Dorsolateral prefrontal cortex (tissue), 122 donors: ENCODE measurements at places on chromosomes 12 and 14.

DNA sequence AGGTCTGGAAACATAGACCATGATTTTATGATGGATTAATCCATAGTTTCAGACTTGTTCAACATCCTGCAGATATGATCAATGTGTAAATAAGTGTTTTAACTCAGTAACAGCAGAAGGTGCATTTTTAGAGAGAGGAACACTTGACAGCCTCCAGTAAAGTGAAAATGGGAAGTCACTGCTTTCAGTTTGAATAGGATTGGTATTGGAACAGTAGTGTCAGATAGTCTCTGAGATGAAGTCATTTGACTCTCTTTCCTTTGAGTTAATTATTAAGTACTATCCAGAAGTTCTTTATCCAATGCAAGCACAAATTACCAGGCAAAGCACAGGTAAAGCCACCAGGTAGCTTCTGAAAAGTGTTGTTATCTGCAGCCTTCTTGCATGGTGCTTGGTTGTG, 14.5 kb upstream of the NAV3 start:
- no peak for DNase-seq

DNA sequence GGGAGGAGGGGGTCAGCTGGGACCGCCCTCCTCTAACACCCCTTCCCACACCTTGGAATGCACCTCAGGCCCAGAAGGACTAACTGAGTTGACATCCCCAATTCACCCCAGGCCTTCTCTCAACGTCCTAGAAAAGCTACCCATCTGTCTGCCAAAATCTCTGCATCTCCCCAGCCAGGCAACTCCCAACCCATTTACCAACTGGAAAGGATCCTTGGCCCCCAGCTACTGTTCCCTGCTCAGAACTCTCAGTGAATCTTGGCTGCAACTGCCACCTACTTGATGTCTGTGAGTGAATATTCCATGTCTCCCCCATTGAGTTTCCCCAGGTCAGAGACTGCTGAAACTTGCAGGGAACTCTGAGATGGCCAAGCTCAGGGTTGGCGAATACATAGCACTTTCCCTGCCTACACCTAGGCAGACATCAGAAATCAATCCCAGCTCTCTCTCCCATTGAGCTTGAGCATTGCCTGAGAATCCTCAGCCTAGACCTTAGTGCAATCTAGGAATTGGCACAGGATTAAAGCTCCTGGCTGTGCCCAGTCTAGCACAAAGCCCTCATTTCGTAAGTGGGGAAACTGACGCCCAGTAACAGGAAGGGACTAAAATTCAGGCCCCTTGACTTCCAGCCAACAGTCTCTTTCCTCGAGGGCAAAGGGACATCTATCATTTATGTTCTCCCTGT, 71.9 kb upstream of the NCOR2 start:
- no peak for DNase-seq

GRCh38 chr14:36173161-36173560, 3.4 kb downstream of the PTCSC3 start:
- DNase-seq = no peak

DNA sequence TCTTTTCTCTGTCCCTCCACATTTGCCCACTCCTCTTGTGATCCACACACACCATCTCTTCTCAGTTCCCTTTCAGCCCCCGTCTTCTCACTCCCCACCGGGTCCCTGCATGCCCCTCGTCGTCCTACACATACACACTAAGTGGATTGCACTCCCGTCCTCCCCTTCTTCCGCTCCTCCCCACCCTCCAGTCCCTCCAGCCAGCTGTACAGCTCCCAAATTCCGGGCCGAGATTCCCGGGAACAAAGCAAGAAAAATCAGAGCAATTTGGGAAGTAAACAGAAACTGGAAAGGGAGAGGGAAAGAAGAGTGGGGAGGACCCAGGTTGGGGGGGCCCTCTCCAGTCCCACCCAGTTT, 282 bp upstream of the IGFBP6 start:
- DNase-seq = peak; percentile 34

- DNase-seq = no peak
These were observed 636.6 kb downstream of the MED13L start for GRCh38 chr12:115640929-115641328.

DNA sequence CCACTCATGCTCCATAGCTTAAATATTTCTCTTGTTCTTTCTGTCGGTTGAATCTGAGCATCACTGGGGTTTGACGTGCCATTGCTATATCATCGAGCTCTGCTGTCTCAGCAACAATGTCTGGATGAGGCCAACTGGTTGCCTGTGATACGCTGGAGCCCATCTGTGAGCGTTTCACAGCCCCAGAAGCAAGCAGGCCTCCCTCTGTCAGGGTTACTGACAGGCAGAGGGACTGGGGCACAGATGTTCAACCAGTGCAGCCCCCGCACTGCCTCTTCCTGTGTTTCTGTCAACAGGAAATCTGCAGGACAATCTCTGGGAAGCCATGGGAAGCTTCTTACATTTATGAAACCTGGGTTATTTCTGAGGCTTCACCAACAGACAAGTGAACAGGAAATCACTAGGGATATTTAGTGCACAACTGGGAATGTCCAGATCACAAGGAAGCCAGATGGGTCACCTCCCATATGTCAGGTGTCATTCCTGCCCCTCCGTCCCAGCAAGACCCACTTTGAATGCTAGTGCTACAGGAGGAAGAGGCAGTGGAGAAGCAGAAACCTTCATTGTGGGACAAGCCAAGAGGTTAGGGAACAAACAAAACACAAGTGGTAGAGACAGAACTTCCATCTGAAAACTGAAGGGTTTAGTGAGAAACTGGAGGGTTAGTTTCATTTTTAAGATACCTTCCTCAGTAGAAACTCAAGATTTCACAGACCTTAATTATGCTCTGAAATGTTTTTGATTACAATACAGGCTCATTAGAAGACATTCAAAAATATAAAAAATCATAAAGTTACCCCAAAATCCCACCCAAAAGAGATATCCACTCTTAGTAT, 24.1 kb downstream of the DMAC2L start:
- peak; percentile 54 for DNase-seq

- DNase-seq = no peak
These were observed 43.9 kb downstream of the TMTC3 start for GRCh38 chr12:88185988-88186387.

- DNase-seq = no peak
These were observed 296.0 kb downstream of the PCNX1 start for GRCh38 chr14:71203306-71203705.

DNA sequence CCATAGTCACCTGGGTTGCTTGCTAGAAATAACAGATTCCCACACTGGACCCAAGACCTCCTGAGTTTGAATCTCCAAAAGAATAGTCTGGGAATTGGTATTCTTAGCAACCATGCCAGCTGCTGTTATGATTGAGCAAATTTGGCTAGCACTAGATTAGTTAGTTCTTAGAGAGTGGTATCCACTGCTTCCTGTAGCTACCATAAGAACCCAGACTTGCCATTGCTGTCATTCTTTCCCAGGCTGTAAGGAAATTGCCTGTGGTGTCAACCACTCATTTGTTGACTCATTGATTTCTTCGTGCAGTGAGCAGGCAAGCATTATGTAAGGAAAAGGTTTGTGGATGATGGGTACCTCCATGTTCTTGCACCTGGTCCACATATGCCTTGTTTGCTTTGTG, 201.8 kb upstream of the RGS6 start:
- DNase-seq = no peak

- DNase-seq = no peak
These were observed 4.8 kb downstream of the CRACR2A start for GRCh38 chr12:3747976-3748619.

DNA sequence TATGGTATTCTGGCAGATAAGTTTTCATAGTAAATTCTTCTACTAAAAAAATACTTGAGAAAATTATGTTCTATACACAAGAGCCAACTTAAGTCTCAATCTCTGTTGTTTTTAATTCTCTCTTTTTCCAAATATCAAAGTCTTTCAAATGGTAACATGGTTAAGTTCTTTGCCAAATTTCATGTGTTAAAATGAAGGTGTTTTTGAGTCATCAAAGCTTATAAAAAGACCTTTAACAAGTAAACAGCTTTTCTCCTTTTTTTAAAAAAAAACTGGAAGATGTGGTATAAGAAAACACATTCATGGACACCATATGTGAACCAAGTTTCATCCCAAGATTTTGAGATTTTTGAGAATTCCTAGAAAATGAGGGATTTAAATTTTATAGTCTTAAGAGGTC, 111.3 kb downstream of the FOXG1 start:
- no peak for DNase-seq

GRCh38 chr12:116552773-116553373, 6.3 kb upstream of the MAP1LC3B2 start:
- no peak for DNase-seq

DNA sequence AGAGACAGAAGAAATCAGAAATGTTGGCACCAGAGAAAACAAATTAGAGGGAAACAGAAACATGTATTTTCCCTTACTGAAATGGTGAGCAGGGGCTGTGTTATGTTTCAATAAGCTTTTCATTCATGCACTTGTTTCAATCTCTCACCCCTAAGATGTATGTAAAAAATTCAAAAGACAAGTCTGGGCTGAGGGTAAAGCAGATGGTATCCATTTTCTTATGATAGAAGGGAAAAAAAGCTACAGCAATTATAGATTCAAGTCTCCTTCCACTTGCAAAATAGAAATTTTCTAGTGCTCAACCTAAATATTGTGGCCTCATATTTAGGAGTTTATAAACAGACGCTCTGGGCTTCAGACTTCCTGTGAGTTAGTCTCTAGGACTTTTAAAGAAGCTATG, 138.3 kb downstream of the ST8SIA1 start:
- no peak for DNase-seq

GRCh38 chr12:128513831-128514230, 246.9 kb downstream of the TMEM132C start:
- DNase-seq = no peak

- DNase-seq = no peak
These were observed 51.2 kb upstream of the DAAM1 start for GRCh38 chr14:59137256-59137655.

GRCh38 chr12:115374480-115375185, 690.7 kb upstream of the TBX3 start:
- no peak for DNase-seq

- DNase-seq = no peak
These were observed 1009.5 kb upstream of the TMEM132C start for GRCh38 chr12:127257366-127257935.

DNA sequence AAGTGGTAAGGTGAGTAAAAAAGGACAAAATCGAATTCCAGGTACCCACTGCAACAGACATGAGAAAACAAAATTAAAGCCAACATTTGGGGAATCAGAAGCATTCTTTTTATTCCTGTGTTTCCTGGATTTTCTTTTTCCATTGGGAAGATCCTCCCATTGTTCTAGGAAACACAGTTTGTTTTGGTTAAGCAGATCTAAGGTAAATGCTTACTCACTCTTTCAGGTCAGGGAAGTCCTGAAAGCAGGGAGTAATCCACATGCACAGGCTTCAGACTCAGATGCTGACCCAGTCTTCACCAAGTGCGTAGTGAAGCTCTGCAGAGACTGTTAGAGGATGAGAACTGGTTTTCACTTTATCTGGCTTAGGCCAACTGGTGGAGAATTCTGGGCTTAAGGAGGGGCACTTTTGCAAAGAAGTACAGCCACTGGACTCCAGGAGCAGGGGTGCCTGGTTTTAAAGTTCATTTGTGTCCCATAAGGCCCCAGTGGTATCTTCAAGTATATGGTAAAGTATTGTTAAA, 57.7 kb downstream of the RPAP3 start:
- no peak for DNase-seq

GRCh38 chr12:93838193-93838592, 161.0 kb downstream of the CRADD start:
- no peak for DNase-seq

DNA sequence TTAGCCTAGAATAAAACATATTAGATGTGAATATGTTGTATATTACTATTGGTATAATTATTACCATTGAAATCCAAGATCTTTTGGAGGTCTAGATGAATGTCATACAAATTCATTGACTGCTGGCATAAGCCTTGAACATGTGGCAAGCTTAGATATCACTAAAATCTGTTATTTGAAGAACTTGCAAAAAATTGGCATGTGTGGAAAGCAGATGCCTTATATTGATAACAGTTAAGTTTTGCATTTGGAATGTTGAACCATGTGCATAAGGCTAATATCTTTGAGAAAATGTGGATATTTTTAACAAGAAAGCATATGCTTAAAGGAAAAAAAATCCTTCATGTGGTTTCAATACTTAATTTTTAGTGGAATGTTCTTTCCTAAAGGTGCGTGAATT, 203.6 kb upstream of the PRICKLE1 start:
- no peak for DNase-seq

DNA sequence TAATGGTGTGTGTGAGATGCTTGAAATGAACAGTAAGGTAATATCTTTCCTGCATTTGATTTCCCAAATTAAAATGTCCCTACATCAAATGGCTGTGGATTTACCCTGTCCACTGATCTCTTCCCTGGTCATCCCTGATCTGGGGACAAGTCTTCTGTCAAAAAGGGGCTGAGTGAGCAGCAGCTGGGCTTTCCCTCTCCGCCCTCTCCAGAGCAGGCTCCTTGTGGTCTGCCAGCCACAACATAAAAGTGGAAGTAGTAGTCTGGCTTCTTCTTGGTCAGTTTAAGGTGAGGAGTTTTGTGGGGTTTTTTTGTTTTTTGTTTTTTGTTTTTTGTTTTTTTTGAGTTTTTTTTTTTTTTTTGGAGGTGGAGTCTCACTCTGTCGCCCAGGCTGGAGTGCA, 25.2 kb upstream of the PLXNC1 start:
- no peak for DNase-seq

DNA sequence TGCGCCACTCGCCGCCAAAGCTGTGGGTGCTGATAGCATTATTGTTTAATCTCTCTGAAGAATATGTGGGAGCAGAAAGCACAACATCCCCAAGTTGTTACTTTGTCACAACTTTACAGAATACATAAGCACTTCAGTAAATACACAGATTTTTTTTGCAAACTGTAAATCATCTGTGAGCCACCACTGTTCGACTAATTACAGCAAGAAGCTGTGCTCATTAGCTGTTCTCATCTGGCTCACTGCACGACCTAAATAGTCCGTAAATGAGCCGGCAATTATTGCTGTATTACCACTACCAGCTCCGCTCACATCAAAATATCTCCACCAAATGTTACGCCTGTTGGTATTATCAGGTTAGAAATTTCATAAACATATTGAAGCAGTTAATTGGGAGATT, 228.9 kb upstream of the PRKD1 start:
- DNase-seq = no peak

- DNase-seq = no peak
These were observed 40.4 kb downstream of the CAPS2 start for GRCh38 chr12:75289753-75290152.

DNA sequence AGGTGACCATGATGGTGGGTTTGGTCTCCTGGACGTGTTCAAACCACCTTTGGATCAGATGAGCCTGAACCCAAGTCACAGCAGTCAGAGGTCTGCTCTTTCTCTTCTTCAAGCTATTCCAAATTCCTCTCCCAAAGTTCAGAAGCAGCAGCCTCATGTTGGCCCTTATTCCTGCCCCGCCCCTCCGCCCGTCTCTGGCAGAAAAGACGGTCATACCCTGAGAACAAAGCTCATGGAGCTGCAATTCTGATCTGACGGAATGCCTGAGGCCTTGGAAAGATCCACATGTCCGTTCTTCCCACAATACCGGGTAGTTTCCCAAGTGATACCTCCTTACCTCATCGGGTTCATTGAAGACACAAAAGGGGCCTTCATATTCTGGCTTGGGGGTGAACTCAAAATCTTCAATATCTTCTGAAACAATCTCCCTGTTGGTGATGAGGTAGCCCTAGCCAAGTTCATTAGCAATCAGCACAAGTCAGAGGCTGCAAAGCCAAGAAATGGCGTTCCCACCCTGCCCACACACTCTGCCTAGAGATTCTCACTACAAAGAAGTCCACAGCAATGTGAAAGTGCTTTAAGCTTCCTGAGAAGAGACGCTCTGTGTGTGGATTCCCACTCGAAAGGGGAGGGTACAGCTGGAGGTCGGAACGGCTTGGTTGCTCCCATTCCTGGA, 11.2 kb downstream of the POLE start:
- no peak for DNase-seq
